Glutamatergic neuron (in vitro differentiated cells): ENCODE measurements at places on chromosomes 12 and 14.

DNA sequence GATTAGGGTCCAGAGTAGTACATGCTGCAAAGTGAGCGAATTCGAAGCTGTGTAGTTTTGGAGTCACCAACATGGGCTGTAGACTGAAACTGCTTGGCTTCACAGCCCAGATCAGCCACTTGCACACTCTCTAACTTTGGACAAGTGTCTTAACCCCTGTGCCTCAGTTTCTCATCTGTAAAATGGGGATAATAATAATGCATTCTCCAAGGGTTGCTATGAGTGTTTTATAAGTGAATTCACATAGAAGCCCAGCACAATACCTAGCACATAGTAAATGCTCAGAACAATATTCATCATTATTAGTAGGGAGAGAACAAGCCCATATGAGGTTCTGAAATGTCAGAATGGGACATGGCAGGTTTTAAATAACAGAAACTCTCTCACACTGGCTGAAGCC, 10.4 kb downstream of the WSCD2 start:
- DNase-seq = no peak

DNA sequence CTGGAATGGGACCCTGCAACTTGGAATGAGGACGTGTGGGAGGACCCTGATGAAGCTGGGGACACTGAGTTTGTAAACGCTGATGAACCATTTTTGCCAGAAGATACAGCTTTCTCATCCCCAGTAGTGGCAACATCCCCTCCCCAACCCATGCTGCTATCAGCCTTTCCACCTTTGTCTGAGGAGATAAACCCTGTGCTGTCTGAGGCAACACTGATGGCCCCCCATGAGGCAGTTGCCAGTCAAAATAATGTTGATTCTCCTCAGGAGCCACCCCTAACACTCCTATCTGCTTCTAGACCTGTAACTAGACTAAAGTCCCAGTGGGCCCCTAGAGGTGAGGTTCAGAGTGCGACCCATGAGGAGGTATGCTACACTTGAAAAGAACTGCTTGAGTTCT, 7.5 kb upstream of the RNASE9 start:
- no peak for DNase-seq

- DNase-seq = no peak
Measured at GRCh38 chr14:48805315-48805714, 780.9 kb downstream of the RPS29 start.

GRCh38 chr12:33605757-33606156, 166.1 kb upstream of the SYT10 start:
- no peak for DNase-seq

GRCh38 chr12:12925388-12925787, 26.6 kb downstream of the GPRC5D start:
- no peak for DNase-seq

DNA sequence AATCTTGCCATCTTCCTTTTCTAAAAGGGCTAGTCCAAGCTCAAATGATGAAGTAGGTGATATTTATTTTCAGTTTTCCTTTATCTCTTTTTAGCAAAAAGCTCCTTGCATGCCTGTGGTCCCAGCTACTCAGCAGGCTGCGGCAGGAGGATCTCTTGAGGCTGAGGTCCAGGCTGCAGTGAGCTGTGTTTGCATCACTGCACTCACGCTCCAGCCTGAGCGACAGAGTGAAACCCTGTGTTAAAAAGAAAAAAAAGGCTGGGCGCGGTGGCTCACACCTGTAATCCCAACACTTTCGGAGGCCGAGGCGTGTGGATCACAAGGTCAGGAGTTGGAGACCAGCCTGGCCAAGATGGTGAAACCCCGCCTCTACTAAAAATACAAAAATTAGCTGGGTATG, 5.0 kb downstream of the TMEM116 start:
- DNase-seq = no peak

- no peak for DNase-seq
Measured at GRCh38 chr12:46783871-46784270, 41.9 kb downstream of the SLC38A4 start.

DNA sequence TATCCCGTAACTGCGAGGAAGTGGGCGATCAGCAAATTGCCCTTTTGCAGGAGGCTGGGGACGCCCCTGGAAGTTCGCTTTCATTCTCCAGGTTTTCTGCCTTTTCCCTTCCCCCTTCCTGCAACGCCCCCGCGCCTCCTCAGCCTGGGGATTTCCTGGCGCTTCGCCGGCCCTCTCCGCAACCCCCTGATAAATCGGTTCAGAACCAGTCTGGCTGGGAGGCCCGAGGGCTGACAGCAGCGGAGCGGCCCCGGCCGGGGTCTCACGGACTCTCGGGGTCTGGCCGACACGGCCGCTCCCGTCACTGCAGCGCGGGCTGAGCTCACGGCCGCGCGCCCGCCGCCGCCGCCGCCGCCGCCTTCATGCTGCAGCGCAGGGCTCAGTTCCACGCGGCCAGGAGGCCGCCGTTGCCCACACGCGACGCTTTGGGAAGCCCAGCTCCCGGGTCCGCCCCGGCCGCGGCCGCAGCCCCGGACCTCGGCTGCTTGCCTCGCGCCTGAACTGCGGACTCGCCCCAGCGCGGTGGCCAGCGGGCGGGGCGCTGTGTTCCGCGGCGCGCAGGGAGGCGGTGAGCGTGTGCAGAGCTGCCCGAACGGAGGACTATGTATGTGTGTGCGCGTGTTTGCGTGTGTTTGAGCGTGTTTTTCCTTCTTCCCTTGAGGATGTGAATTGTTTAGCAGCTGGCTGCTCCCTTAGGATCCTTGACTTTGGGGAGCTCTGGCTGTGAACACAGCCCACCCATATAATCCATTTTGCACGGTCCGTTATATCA, at the start of gene LRFN5:
Gene LRFN5, plus strand, starts transcription at position 345 of the 772 bp plus-strand sequence.
- peak; percentile 65 for DNase-seq

GRCh38 chr14:93936245-93936644, 9.1 kb downstream of the FAM181A start:
- peak; percentile 51 for DNase-seq

GRCh38 chr12:22230280-22230794, 104.2 kb downstream of the ST8SIA1 start:
- no peak for DNase-seq
